SIG-M5 (cell line): ENCODE measurements at places on chromosomes 6 and 20.

- no peak for DNase-seq
Measured at GRCh38 chr20:40670253-40670652, 18.8 kb downstream of the MAFB start.

DNA sequence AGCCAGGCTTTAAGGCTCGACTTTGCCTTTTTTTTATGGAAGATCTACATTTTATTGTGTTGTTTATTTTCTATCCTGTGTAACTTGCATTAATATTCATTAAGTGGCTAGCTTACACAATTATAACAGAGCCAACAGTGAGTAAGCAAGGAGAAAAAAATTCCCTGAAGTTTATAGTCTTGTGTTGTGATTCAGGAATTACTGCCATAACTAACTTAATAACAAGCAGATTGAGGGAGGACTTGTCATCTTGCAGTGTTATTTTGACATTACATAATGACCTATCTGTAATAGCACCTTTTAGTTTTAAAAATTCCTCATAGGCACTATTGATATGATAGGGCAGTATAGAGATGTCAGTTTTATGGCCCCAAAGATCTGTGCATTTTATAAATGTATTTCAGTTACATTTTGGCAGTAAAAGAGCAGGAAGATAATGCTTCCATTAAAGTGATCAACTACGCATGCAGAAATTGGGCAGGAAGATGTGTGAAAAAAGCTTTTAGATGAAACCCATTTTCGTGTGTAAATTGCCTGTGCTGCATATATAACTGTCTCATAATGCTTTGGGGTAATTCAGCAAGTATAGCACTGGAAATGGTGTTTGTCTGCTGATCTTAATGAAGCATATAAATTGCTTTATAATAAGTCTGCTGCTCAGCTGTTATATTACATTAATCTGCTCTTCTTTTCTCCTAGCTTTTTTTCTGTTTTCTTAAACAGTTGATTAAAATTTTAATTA lies 123.0 kb downstream of the SMAP1 start:
- DNase-seq, result no peak

GRCh38 chr6:13081189-13081563 lies 247.2 kb downstream of the TBC1D7 start:
- no peak for DNase-seq

DNA sequence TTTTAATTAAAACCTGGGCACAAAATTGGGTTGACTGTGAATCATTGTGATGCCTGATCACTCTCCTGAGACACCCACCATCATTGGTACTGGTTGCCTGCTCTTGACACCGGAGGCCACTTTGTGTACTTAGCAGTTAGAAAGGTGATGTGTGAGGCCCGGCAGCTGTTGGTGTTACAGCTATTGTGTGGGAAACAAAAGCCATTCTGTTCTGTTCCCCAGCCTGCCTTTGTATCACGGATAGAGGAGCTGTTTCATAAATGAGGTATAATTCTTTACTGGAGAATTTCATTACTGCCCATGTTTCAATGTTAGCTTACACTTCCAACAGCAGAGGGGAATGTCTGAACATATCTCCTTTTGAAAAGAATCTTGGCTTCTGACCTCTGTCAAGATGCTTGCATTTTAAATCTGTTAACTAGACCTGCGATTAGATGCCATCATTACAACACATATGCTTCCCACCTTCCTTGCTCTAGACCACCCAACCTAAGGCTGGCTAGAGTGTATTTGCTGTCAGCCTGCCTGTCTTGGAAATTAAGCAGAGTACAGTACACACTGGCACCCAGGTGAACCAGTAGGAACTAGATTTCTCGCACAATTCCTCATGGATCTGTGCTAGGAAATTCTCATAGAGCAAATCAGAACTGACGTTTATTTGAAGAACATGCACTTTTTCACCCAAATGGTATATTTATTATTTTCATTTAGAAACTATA lies 142.4 kb upstream of the INSM1 start:
- DNase-seq, result no peak

DNA sequence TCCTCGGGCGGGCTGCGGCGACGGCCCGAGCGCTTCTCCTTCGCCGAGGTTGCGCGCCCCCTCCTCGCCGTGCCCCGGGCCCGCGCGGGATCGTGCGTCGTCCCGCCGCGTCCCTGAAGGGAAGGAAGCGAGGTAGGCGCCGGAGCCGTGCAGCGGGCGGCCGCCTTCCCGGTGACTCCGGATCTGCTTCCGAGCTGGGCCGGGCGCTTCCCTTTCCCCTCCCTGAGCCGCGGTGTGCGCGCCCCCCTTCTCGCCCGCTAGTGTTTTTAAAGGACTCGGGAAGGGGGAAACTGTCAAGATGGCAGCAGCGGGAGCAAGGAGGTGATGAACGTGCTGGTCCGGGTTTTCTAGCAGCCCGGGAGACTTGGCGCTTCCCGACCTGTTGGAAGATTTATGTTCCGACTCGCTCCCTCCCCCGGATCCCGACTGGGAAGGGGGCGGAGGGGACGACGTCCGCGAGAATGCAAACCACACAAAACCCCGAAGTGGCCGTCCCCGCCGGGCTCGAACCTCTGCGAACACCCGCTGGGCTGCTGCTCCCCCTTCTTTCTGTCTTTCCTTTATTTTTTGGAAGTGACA lies 744 bp upstream of the FOXO3 start:
- DNase-seq, result no peak

- DNase-seq, result no peak
Measured at GRCh38 chr6:34300332-34300751, 51.5 kb upstream of the SMIM29 start.

- DNase-seq, result no peak
Measured at GRCh38 chr6:45556828-45557227, 179.1 kb upstream of the SUPT3H start.

- no peak for DNase-seq
Measured at GRCh38 chr20:31677553-31678260, 40.0 kb downstream of the COX4I2 start.

GRCh38 chr6:30678964-30679726 lies 6.3 kb upstream of the DHX16 start:
- no peak for DNase-seq

GRCh38 chr6:152973916-152974315 lies 8.9 kb downstream of the FBXO5 start:
- DNase-seq, result no peak

DNA sequence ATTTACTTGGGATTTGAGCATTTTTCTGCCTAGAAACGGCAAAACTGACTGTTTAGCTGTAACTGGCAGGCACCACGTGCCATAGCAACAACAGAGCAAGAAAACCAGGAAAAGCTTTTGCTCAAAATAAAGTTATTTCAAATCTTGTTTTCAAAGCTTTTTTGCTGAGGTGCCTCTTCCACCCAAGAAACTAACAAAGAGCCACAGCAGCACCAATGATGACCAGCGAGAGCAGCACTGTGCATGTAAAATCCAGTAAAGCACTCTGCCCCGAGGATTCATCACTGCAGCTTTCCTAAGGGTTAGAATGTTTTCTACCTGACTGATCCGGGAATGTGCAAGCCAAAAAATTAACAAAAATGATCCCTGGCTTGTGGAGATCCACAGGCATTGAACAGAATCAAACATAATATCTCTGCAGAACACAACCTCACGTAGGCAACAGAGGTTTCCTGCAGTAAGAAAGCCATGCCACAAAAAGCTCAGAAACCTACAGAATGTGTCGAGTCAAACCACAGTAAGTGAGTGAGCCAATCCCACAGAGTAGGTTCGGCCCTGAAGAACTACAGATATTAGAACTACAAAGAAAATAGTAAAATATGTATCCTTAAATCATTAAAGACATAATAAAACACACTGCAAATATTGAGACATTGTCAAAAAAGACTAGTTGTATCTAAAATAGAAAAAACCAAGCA lies 7.4 kb upstream of the ULBP3 start:
- no peak for DNase-seq

GRCh38 chr6:138109042-138109997 lies 2.1 kb upstream of the PERP start:
- DNase-seq, result peak; percentile 45

DNA sequence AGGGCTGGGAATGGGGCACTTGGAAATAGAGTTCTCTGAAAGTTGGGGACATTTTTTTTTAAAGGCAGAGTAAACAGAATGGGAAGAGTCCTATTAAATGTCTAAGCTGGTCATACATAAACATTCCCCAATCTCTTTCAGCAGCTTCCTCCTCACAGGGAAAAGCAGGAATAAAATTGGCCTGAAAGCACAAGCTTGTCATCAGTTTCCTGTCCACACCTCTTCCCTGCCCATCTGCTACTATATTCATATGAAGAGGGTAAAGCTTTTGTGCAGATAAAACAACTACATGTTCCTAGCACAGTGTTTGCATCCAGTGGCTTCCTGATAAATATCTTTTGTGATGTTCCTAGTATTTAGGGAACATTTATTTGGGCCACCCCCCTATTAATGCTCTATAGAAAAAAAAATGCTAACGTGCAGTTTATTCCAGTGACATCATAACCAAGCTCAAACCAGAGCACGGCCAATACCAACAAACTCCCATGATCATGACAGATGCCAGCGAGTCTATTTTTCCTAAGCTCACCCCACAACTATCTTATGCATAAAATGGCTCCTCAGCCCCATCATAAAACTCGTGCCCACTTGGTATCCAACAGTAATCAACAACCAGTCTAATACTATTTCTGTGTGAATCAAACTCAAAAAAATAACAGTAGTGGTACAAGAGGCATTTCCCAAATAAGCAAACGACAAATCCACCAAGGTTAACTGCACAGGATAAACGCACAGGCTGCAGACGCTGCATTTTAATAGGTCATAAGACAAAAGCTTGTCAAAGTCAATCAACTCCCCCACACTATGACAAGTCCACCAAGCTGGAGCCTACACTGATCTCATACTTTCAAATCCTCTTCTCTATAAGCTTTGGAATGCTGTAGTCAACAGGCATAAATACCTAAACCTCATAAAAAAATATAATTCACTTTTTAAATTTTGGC lies 95.3 kb downstream of the EPB41L2 start:
- DNase-seq, result no peak

GRCh38 chr20:34562641-34563040 lies 4.1 kb downstream of the MAP1LC3A start:
- no peak for DNase-seq

GRCh38 chr6:117531809-117532725 lies 49.6 kb downstream of the DCBLD1 start:
- no peak for DNase-seq

DNA sequence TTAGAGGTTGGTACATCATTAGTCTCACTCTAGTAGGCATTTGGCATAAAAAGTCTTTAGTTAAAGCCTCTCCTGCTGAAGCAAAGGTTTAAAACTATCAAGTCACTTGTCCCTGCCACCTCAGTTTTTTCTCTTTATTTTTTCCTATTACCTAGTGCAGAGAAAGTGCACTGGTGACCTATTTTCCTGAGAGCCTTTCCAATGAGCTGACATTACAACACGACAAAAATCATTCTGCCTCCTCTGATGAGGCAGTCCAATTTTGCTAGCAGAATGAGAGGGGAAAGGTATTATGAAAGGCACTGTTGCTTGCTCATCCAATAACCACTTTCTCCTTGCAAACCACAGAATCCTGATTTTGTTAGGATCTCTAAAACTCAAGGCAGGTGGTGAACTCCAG lies 73.3 kb upstream of the SGK1 start:
- no peak for DNase-seq

DNA sequence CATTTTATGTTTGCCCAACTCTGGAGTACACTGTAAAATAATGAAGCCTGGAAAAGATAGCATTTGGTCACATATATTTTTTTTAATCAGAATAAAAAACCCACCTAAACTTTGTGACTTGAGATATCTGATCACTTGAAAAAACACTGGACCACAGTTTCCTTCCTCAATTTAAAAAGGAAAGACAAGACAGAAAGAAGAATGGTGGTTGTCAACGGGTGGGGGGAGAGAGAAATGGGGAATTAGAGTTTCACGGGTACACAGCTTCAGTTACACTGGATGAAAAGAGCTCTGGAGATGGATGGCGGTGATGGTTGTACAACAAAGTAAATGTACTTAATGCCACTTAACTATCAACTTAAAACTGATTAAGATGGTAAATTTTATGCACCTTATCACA lies 14.7 kb upstream of the DST start:
- DNase-seq, result no peak
